Fibroblast of skin of right quadriceps (primary cell): ENCODE measurements at places on chromosomes 5 and 9.
A peak's percentile ranks its signal among the peaks of the same experiment; 100 is the strongest.

- no peak for DNase-seq
Observed at GRCh38 chr5:83723031-83723430, 2.4 kb upstream of the HAPLN1 start.

- no peak for DNase-seq
Observed at GRCh38 chr5:3301306-3301705, 294.3 kb upstream of the IRX1 start.

DNA sequence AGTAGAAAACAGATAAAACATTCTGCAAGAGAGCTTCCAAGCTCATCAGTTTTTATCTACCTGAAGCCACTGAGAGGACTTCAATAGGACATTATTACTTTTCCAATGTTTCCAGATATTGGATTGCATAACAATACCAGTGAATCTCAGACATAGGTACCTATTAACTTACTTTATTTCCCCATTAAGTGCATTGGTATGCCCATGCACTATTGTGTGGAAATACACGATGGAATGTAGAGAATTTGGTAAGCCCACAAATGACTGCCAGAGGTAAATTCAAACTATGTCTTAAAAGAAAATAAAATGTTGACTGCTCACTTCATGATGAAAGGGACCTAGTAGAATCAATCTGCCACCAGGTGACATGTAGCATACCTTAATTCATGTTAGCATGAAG is 48.1 kb upstream of the PRR16 start:
- peak; percentile 21 for DNase-seq

- no peak for DNase-seq
Observed at GRCh38 chr5:180395540-180396274, 42.6 kb upstream of the GFPT2 start.

DNA sequence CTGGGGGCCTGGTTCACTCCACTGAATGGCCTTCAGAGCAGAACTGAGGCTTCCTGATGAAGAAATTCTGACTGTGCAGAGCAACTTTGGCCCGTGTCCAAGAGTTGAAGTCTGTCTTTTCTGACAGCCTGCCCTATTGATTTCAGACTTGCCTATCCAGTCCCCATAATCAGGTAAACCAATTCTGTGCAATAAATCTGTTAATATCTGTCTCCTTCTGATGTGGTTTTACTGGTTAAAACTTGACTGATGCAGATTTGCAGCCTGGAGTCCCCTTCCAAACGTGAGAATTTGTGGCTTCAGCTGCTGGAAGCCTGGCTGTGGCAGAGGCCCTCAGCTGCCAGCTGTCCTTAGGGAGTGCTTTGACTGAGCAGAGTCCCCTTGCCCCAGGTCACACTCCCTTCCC is 283.9 kb upstream of the ANKRD55 start:
- peak; percentile 22 for DNase-seq

- DNase-seq, result peak; percentile 36
Observed at GRCh38 chr5:44546286-44546685, 157.1 kb upstream of the FGF10 start.

DNA sequence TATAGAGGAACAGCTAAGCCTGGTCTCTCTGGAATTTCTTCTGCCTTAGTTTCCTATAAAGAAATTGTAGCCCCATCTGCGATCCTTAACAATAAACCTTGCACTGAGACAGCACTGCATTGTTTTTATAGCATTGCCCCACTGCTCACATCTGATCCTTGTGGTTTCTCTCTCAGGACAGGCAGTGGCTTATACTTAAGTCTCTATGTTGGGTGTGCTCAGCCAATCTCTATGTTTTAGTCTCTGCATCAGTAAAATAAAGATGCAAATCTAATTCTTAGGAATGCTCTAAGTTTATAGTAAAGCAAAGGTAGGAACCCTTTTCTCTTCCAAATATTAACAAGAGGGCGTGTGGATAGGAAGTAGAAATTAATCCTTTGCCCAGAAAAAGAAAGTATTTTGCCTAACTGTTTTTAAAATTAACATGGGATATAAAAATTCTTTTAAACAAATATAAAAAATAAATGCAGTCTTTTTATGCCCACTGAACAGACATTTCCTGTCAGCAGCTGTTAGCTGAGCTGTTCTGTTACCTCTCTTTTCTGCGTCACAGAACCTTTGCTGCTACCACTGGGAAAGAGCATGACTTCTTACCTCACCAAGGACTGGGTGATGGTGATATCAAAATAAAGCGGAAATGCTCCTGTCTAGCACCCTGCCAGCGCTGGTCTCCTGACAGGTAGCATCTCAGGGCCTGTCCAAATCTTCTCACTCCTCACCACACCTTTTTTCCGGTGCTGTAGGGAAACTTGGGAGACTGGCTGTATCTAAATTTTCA is 29.5 kb downstream of the MRPS27 start:
- no peak for DNase-seq

GRCh38 chr5:149422366-149423048 is 43.4 kb upstream of the IL17B start:
- DNase-seq, result peak; percentile 59

GRCh38 chr9:135747311-135747710 is 45.3 kb downstream of the KCNT1 start:
- DNase-seq, result no peak

DNA sequence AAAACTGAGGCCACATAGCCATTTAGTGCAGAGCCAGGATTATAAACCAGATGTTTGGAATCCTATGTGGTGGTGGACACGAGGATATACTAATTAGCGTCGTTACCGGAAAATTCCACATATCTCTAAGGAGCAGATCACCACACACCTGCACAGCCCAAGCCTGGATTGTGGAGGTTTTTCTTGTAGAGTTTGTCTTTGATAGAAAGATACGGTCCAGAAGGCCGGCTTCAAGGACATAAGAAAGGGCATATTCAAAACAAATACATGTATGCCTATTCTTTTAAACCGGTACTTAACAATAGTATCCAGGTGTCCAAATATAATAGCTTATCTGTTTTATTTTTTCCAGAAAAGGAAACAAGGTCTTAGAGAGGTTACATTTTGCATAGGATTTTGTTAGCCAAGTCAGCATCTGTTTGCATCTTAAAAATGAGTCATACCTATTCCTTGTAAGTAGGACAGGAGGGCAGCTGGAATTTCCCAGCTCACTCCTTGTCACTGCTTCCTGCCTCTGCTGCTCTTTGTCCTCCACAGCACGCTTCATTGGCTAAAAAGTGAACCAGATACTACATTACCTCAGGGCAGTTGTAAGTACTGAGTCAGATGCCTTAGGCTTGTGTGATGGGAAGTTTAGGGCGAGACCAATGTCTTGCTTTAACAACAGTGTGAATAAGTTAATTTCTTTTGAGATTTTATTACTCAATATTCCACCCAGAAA is 3.6 kb downstream of the TMC1 start:
- DNase-seq, result peak; percentile 97

- peak; percentile 33 for DNase-seq
Observed at GRCh38 chr9:96618209-96619123, 1.2 kb downstream of the CDC14B start.

GRCh38 chr9:131679261-131680020 is 60.4 kb downstream of the RAPGEF1 start:
- no peak for DNase-seq

DNA sequence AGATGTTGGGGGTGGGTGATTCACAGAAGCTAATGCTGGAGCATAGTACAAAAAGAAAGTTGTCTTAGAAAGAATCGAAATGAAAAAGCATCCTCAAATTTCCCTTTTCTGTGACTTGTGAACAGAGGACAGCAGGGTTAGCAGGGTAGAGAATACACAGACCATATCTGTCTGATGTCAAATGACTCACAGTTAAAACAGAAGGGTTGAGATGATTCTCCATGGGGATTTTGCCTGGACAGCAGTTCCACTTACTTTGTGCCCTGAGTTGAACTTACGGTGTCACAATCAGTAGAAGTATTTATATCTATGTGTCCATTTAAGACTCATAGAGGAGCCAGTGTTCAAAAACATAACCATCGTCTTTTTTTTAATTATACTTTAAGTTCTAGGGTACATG is 801.6 kb downstream of the KCTD16 start:
- no peak for DNase-seq

DNA sequence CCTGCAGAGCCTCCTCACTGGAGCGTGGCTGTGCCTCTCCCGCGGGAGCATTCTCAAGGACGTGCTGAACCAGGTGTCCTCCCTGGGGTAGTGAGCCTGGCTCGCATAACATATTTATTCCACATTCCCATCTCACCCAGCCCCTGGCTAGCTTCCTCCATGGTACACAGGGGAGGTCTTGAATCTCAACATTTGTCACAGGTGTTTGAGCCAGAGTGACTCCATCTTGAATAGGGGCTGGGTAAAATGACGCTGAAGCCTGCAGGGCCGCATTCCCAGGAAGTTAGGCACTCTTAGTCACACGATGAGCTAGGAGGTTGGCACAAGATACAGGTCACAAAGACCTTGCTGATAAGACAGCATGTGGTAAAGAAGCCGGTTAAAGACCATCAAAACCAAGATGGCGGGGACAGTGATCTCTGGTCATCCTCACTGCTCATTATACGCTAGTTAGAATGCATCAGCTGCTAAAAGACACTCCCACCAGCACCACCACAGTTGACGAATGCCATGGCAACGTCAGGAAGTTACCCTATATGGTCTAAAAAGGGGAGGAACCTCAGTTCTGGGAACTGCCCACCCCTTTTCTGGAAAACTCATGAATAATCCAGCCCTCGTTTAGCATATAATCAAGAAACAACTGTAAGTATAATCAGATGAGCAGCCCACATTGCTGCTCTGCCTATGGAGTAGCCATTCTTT is 273.8 kb upstream of the IRX4 start:
- no peak for DNase-seq

GRCh38 chr5:72691751-72692150 is 124.7 kb upstream of the TNPO1 start:
- DNase-seq, result no peak

DNA sequence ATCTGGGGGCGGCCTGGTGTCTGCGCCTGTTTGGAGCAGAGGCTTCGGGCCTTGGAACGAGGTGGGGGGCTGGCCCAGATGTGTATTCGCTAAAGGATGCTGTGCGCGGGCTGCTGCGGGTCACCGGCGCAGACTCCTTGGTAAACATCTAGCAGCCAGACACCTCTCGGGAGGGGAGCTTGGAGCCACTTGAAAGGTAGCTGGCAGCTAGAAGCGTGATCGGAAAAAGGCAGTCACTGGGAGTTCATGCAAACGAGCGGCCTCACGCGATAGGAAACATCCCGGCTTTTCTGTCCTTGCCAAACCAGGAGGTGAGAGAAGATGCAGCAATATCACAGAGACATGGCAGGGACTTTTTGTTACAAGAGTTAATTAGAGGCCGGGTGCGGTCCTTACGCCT is 8.1 kb downstream of the LAMC3 start:
- DNase-seq, result no peak

GRCh38 chr5:14810928-14811572 is 60.5 kb downstream of the ANKH start:
- DNase-seq, result no peak

DNA sequence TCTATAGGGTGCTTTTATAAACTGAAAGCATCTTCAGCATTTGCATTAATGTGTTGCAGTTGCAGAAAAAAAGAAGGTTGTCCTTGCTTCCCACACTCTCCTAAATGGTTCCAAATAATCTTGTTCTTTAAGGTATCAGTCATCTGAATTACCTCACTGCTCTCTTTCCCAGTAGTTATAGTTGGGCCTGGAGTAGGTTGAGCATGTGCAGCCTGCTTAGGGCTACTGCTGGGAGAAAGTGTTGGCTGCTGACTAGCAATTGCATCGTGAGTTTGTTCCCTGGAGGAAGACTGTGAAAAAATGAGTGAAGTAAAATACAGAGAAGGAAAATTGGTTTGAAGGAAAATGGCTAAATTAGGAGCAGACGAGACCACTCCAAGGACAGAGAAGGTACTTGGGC is 74.5 kb downstream of the PRR16 start:
- peak; percentile 67 for DNase-seq
